Head of caudate nucleus (tissue), 42 donors: ENCODE measurements at places on chromosomes 6 and 20.

DNA sequence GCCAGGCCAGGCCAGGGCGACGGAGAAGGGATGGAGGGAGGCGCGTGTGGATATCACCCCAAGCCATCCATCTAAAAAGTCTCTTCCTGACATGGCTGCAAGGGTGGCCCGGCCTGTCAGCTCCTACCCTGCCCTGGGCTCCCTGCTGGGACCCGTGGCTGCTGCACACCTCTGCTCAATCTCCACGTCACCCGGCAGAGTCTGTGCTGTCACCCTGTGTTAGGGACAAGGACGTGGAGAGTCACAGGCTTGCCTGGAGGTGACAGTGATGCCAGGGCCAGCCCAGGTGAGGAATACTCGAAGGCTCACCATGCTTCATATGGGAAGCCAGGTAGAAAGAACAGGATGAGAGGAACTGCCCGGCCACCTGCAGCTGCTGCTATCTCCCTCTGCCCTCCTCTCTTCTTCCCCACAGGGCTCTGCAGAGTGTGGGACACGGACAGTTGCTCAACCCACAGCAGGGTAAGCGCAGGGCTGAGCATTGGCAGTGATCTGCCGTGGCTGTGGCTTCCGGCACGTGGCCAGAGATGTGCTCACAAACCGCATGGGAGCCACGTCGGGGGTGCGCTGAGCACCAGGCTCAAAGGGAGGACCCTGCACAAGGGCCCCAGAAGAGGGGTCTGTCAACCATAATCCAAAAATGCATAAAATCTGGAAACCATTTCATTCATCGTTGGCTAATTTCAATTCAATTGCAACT lies 214.3 kb downstream of the DLL1 start:
- no peak for DNase-seq

DNA sequence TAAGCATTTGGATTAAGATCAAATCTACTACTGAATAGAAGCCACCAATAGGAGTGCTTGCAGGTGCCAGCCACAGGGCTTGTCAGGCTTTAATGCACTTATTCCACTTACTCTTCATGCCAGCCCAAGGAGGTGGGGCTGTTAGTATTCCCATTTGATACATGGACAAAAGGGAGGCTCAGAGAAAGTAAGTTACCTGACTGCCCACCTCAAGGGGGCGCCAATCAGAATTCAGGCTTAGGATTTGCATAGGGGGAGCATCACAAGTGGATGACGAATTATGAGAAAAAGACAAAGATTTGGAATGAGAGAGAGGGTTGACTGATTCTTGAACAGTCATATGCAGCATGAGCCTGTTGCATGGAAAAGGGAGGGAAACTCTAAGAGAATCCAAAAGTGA lies 188.4 kb upstream of the TSHZ2 start:
- no peak for DNase-seq

GRCh38 chr6:11492464-11493290 lies 44.9 kb upstream of the TMEM170B start:
- DNase-seq: no peak

DNA sequence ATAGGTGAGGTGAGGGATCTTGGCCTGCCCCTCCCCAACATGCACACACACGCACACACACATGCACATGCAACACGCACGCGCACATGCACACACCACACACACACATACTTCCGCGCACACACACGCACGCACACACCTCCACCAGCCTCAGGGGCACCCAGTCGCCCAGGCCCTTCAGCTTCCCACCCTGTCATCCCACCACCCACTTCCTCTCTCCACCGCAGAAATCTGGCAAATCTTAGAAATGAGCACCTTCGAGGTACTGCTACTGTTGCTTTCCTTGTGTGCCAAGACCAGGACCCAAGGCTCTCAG lies 1.2 kb downstream of the SPDEF start:
- DNase-seq: no peak

DNA sequence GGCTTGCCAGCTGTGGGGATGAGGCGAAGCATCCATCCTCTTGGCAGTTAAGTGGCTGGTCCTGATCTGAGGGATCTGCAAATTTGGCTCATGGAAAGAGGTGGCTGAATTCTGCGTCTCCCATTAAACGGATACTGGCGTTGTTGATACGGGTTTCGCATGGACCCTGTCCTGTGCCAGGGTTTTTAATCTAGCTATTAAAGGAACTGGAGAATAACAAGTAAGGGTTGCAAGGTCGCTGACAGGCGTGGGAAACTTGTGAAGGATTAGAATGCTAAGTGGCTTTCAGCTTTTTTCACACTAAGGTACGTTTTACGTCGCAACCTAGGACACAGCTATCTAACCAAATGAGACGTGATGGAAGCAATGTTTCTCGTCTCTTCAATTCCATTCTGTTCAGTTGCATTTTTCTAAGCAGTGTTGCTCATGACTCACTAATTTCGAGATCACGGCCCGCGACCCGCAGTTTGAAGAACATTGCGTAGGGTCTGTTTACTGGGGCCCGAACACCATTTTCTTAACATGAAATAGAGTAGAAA lies 852 bp downstream of the GMNN start:
- DNase-seq: no peak

- DNase-seq: no peak
These were observed 112.0 kb upstream of the SGK1 start for GRCh38 chr6:134429861-134430380.

DNA sequence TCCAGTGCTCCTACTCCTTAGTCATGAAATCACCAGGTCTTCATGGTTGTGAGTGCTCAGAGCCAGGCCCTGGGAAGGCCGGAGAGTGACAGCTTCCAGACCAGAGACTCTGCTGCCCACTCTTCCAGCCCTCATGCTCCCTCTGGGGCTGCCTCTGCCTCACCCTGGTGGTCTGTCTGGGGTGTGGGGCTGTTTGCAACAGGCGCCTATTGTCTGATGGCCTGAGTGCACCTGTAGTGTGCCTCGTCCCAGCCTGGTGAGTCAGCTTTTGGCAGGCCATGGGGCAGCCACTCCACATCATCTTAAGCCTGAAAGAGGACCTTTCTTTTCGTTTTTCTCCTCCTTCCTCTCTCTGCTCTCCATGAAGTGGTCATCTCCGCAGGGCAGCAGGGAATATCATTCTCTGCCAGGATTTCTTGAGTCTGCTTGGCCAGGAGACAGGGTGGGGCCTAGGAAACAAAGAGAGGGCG lies 173.8 kb downstream of the VEGFA start:
- no peak for DNase-seq

DNA sequence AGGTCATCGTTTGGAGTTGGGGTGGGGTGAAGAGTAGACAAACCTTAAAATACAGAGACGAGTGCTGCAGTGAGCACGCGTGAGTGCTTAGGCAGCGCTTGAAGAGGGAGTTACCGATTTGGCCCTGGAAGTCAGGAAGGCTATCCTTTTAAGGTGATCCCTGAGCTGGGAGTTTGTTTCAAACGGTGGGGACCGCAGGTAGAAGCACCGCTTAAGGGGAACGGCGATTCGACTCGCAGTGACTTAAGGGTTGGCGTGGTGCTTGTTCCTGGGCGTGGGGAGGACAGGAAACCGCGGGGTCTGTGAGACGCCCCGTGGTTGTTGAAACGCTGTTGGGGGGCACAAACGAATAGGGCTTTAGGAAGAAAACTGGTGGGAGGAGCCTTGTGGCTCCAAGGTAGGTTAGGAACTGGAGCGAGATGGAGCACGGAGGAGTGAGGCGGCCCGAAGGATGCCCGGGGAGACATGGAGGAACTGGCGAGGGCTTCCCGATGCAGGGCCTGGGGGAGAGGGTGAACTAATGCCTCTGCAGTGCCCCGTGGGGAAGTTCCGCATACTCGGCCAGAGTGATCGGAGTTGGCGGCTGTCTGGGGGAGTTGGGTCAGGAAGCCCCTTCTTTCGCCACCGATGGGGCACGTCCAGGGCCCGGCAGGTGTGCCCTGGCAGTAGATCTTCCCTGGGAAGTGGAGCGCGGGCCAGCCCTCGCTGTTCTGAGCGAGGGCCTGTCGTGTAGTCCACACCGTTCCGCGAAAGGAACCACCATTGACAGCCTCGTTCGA lies 1.3 kb upstream of the CDYL start:
- no peak for DNase-seq
